SJCRH30 (cell line): ENCODE measurements at places on chromosomes 6 and 20. TPM values are rescaled to one million over a fixed set of nuclear protein-coding genes. Genes with fewer than 3 reads are reported as not detected.

GSTA1 gene
- total RNA-seq, result not detected in 2 replicates

BHLHE23 gene
- not detected in 2 replicates for total RNA-seq

DNA sequence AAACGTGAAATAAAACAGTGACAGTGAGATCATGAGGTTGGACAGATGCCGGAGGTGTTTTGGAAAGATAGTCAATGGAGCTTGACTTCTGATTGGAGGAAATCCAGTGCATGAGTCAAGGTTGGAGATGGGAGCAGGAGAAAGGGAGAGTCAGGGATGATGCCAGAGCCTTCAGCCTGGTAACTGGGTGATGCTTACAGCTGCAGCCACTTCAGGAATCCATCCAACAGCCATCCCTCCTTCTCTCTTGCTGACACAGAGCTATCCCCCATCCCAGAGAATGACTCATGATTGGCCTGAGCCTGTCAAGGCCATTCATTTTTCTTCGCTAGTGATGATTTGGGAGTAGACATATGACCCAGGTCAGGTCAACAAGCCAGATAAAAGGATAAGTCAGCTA lies 112.8 kb downstream of the SAMD5 start:
- DNase-seq, result no peak

DNA sequence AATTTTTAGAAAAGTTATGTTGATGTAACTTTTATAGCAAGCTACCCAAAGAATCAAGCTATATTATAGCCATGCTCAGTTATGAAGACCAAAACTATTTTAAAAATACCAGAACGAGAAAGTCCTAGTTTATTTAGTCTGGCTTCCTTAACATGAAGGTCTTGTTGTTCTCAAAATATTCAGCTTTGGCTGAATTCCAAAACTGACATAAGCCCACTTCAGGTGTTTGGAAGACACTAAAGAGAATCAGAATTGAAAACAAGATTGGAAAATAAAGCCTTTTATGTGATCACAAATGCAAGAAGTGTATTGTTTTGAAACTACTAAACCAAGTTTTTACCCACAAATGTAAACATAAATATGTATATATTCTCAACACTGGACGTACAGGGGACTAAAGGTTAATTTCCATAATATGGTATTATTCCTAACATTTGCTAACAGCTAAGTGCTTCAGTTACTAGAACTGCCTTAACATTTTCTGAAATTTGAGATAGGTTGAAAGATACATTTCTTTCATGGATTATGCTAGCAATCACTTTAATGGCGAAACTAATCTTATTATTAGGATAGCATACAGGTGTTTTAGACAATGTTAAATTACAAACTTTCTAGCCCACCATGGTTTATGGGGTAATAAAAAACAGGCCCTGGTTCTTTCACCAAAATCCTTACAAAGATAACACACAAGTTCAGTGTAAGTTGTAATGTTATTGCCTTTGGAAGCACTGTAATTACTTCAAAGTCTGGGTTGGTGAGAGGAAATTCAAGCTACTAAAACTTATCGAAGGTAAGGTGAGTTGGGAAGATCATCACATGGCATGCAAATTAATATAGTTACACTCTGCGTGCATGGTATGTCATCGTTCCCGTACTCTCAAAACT lies 1.6 kb downstream of the MAP3K5 start:
- no peak for DNase-seq

DNA sequence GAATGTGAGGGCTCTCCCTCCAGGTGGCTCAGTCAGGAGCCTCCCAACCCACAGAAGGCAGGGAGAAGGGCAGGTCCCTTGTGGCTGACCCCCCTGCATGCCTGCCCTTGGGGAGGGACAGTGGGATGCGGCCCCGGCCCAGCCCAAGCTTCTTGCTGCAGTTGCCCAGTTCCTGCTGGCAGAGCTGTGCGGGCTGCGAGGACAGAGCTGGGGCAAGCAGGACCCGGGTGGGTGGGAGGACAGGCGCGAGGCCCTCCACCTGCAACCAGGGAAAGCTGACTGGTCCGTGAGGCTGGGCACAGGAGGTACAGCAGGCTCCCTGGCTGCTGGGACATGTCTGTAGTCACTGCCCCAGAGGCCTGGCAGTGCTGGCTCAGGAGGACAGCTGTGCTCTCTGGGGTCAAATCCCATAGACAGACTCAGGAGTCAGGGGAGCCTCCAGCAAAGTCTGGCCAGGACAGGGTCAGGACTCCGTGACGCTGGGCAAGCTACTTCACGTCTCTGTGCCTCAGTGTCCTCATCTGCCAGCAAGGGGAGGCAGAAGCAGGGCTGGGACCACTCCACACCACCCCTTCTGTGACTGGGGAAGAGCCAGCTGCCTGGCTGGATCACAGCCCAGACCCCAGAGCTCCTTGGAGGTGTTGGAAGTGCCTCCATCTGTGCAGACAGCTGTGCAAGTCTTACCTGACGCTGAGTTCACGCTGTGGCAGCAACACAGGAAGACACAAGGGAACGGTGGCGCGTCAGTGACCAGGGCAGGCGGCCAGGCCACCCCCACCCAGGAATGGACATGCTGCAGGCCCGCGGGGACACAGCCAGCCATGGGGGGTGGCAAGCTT lies 13.0 kb downstream of the UCKL1 start:
- DNase-seq, result no peak

CCN2 gene
- total RNA-seq, result 2.3 TPM in 2 replicates

DNA sequence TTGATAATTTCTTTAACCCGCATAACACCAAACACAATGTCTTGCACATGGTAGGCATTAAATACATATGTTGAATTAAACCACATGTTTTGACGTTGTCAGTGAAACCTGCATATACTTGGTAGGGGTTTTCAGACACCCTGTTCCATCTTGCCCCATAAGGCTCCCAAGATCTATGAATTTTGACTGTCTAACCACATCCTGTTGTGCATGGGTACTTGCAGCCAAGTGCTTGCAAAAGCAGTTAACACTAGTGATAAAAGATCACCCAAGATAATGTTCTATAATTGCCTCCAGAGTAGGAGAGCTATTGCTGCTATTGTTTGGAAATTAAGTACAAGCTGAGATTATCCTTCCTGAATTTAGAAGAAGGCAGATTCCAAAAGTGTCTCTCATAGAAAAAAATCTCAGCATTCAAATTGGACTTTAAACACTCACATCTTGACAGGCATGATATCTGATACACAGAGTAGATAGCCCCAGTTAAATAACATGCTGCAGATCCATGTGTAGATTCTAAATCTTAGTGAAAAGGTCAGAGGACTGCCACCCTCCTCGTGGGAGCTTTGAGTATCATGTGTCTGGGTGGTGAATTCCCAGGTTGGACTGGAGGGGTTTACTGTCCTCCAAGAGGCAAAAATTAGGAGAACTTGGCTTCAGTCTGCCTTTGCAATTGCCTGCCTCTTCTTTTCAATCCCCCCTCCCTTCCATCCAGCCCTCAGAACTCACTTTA lies 25.8 kb upstream of the CCN6 start:
- DNase-seq, result no peak

METTL24 gene
- not detected in 2 replicates for total RNA-seq

CGAS gene
- total RNA-seq, result 16.5 and 17.9 TPM in 2 replicates
